ENCODE measurements at places on chromosomes 7 and 10. TPM values are rescaled to one million over a fixed set of nuclear protein-coding genes. Genes with fewer than 3 reads are reported as not detected.

PHKG1 gene
- 150 TPM for total RNA-seq

GRCh38 chr10:112191041-112191590 is 7.6 kb upstream of the GPAM start:
- DNase-seq, result no peak

MYL7 gene
- total RNA-seq, result 2,719 TPM

- DNase-seq, result no peak
Observed at GRCh38 chr10:76899490-76899889, 738.1 kb downstream of the KCNMA1 start.

DNA sequence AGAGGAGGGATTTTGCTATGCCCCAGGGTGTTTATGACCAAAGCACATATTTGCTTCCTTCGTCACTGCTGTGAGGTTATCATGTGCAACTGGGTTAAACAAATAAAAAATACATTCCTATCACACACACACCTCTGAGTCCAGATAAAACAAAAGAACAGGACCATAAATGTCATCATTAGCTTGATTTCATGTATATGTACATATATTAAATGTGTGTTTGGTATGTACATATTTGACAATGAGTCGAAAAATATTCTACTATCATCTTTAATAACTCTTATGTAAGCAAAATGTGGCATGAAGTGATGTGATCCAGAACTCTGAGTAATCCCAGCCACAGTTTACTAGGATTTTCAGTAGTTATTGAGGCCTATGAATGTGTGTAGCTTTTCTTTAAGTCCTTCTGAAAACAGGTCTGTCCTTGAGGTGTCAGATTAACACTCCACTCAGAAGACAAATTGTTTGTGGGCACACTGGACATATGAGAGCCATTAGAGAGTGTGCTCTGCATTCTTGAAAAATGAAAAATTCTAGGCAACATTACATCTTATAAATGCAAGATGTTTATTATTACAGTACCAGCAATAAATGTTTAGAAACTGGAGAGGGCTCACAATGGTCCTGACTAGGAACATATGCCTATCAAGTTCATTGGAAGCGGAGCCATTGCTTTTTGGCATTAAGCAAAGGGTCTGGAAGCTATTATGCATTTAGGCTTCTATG is 335.1 kb upstream of the SEMA3A start:
- DNase-seq, result no peak

CFAP70 gene
- total RNA-seq, result 1.7 TPM

- no peak for DNase-seq
Observed at GRCh38 chr10:79601939-79602338, 8.8 kb upstream of the SFTPA1 start.

GRCh38 chr10:12130237-12130872 is 878 bp downstream of the SEC61A2 start:
- DNase-seq, result no peak

CLDN4 gene
- total RNA-seq, result not detected

DNA sequence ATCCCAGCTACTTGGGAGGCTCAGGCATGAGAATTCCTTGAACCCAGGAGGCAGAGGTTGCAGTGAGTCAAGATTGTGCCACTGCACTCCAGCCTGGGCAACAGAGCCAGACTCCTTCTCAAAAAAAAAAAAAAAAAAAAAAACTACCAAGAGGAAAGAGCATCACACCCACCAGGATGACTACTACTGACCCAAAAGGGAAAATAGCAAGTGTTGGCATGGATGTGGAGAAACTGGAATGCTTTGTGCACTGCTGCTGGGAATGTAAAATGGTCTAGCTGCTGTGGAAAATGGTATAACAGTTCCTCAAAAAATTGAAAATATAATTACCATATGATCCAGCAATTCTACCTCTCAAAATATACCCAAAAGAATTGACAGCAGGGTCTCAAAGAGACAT is 7.7 kb upstream of the TIAL1 start:
- no peak for DNase-seq

KCNMA1 gene
- total RNA-seq, result 0.95 TPM

DNA sequence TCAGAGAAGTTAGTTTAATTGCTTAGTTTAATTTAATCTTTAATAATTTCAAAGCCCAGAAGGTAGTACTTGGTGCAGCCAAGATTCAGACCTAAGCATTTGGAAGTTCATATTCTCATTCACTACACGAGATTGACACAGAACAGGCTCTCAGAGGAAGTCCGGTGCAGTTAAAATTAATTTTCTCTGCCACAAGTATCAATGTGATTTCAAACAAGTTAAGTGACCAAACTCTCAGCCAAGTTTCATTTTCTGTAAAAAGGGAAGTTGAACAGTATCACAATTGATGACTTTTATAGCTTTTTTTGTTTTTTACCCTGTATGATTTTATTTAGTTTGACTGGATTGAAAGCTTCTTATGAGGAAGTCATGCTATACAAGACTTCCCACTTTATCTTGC is 1494.9 kb upstream of the LRRTM3 start:
- DNase-seq, result no peak

DNA sequence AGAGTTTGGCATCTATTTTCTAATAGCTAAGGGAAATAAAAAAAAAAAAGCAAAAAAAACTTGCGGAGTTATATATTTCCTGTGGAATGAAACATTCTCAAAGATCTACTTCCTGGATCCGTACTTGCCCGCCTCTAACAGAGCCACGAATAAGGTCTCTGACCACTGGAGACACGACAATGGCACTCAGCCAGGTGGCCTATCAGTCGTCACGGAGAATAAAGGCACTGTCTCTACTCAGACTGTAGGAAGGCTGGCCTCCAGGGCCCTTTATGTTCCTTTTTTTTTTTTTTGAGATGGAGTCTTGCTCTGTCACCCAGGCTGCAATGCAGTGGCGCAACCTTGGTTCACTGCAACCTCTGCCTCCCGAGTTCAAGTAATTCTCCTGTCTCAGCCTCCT is 58.7 kb downstream of the RGS10 start:
- DNase-seq, result no peak

RSPH10B2 gene
- total RNA-seq, result not detected

DNA sequence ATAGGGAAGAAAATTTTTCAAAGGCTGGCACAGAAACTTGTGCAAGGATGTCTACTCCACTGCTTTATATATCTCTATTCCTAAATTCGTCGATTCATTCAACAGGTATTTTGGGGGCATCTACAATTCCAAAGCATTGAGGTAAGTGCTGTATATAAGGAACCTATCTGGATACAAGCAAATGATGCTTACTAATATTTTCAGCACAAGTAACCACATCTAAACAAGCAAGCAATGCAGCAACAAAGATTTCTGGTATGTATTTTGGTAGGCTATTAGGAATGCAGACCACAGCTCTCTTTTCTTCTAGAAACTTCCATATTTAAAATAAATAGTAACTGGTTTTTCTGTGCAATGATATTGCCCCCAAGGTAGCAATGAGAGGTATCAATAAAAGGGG is 183.9 kb downstream of the SGMS1 start:
- no peak for DNase-seq

- no peak for DNase-seq
Observed at GRCh38 chr7:48074204-48074654, 14.8 kb upstream of the UPP1 start.

All from heart left ventricle (tissue), 16 donors.